Fibroblast of skin of back (primary cell): ENCODE measurements at places on chromosomes 5 and 9.

- no peak for DNase-seq
Observed at GRCh38 chr5:170466553-170466952, 37.3 kb upstream of the KCNIP1 start.

GRCh38 chr9:35051069-35051967 is 21.1 kb downstream of the VCP start:
- peak; percentile 48 for DNase-seq

DNA sequence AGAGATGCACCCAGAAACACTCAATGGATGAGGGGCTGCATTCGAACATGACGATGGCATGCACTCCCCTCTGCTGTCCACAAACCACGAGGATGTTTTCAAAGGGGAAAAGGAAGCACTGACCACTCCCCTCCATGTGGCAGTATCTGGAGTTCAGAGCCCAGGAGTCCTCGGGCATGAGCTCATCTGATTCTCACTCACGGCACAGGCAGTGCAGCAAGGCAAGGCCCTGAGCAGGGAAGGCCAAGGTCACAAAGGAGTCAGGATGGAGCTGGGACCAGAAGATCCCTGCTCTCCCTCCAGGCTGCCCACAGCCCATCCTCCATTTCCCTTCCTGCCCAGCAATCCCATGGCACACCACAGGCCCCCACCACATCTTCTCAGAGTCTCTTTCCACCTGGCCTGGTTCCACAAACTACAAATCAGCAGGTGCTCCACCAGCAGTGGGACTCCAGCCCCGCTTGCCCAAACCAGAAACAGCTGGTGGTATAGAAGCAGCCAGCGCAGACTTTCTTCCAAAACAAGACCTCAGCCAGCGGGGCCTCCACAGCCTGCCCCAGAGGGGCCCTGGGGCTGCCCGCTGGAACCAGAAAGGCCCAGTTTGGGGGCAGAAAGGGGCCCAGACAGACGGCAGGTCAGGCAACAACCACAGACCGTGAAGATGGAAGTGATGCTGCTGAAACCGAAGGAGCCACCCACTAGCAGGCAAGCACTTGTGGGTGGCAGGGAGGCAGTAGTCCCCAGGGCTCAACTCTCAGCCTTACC is 12.2 kb downstream of the TNIP1 start:
- peak; percentile 67 for DNase-seq

DNA sequence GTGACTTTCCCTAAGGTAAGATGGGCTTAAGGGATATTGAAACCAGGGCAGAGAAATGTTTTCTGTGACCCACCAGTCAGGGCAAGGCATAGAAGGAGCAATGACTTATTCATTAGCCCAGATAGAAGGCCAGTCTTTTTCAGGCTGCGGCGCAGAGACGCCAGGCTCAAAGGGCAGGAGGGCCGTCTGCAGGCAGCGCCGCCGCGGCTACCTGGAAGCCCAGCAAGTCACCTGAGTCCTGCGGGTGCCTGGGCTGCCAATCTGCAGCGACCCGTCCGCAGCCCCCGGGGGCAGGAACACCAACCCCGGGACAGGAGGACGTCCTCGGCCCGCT is 322 bp upstream of the SH3GL2 start:
- DNase-seq, result no peak

- DNase-seq, result no peak
Observed at GRCh38 chr9:118326326-118326725, 622.1 kb downstream of the TLR4 start.

- no peak for DNase-seq
Observed at GRCh38 chr5:146646441-146646840, 130.5 kb upstream of the GPR151 start.
